ENCODE measurements at places on chromosomes 11 and 22.

DNA sequence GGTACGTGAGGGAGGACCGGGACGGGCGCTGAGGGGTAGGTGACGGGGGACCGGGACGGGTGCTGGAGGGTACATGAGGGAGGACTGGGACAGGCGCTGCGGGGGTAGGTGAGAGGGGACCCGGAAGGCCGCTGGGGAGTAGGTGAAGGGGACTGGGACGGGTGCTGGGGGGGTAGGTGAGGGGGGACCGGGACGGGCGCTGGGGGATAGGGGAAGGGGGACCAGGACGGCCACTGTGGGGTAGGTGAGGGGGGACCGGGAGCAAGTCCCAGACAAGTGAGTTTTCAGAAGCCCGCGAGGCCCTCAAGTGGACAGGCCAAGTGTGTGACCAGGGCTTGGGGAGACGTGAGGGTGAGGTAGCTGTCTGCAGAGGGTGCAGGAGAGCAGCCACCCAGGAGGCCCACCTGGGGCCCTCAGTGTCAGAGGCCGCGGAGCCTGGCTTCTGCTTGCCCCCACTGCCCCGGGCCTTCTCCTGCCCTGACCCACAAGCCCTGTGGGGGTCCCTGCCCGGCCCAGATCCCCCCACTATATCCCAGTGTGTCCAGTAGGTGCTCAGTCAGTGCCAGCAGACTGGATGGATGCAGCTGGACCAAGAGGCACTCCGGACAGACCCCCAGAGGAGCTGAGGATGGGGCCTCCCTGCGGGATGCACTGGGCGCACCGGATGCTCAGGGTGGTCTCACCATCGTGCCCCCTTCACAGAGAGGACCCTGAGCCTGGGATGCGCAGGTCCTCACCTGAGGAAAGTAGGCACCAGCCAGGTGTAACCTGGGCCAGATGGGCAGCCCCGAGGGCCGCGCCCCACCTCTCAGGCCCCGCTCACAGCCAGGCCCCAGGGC is 44.2 kb upstream of the TH start:
- DNase-seq: no peak

DNA sequence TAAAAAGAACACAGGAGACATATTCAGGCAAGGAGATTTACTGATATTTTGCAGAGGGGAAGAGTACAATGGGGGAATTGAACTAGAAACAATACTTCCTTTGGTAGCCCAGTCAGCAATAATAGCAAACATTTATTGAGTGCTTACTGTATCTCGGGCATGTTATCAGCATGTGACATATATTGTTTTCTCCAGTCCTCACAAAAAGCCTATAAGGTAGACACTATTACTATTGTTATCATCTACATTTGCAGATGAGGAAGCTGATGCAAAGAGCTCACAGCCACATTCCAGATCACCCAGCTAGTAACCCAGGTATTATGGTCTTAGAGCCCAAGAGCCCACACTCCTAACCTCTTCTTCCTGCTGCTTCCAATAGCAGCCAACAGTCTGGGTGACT is 27.9 kb downstream of the NAV2 start:
- DNase-seq: no peak

DNA sequence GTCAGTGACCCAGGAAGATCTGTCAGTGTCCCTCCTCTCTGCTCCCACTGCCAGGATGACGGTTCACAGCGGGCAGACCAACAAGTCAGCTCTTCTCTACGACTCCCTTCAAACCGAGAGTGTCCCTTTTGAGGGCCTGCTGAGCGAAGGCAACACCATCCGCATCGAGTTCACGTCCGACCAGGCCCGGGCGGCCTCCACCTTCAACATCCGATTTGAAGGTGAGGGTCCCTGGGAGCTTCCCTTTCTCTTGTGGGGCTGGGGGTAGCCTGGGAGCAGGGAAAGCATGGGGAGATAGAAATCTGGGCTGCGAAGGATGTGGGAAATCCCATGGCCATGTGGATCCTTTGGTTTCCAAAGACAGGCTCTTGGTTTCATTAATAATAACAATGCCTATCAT is 118.4 kb upstream of the ASPHD2 start:
- no peak for DNase-seq

- DNase-seq: peak; percentile 50
Observed at GRCh38 chr11:100855466-100856067, 168.5 kb downstream of the ARHGAP42 start.

DNA sequence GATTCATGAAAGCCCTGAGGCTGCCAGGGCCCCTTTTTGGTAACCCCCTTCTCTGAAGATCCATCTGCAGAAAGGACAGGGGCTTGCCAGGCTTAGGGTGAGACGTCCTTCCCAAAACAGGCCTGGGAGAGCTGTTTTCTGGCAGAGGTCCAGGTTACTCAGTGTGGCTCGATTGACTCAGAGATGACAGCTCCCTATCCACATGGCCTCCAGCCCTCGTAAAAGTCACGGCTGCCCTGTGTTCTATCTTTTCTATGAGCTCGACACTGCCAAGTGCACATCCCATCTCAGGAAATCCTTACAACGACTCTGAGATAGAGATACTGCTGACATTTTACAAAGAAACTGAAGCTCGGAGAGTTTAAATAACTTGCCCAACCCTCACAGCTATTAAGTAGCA is 20.4 kb downstream of the ADAMTS8 start:
- DNase-seq: no peak
